ENCODE measurements at places on chromosomes 1 and 21.
A peak's percentile ranks its signal among the peaks of the same experiment; 100 is the strongest.

DNA sequence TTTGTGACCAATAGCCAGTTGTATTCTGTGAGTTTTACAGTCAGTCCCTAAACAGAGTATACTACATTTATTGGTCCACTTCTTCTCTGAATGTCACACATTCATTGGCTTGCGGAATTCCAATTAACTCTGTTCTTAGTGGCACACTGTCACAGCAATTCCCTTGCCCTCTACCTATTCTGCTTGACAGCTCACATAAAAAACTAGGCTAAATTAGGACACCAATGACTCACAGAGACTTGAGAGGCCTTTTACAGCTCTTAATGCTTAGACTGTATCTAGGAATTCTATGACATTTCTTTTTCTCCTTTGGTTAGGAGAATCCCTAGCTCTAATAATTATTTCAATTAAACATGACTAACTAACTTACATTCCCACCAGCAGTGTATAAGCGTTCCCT is 104.1 kb downstream of the NEGR1 start:
- no peak for DNase-seq

DNA sequence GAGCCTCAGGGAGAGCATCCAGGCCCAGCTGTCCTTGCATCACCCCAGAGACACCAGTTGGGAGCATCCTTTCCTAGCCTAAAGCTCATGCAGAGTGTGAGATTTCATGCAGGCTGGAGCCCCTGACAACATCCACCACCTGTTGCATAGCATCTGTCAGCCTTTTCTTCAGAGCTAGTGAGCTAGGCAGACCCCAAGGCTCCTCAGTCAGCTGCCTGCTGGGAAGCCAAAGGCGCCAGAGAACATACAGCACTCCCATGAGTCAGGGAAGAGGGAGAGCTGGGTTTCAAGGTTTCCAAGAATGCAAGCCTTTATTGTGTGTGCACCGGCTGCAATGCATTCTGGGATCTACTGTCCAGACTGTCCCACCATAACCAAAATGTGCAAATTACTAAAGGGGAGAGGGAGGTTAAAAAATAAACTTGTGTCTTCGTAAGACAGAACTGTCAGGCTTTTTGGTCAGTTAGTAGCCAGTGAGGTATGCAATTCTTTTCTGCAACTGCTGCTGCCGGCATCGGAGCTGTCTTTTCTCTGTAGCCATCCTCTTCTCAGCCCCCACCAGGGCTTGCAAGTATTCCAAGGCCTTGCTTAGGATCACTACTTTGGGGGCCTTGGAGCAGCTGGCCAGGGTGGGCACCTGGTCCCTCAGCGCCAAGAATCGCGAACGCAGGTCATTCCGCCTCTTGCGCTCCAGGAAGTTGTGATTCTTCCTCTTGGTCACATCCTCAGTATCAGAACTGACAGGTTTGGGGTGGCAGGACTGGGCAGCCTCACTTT is 4.6 kb downstream of the MYCL start:
- no peak for DNase-seq

DNA sequence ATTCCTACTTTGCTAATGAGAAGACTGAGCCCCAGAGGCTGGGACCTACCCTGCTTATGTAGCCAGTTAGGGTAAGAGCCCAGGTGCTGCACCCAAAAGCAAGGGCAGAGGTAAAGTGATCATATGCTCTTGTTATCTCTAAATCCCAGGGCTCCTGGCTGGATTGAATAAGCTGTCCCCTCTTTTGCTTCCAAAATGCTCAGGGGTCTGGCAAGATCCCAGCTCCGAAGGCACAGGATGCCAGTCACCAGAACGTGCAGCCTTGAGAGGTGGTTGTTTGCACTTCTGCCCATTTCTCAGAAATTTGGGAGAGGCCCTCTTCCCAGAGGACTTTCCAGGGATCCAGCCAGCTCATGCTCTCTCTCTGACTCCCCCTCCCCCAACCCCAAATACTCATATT is 142.4 kb upstream of the TMEM51 start:
- no peak for DNase-seq

GRCh38 chr1:206082831-206083695 is 30.1 kb downstream of the RHEX start:
- no peak for DNase-seq

DNA sequence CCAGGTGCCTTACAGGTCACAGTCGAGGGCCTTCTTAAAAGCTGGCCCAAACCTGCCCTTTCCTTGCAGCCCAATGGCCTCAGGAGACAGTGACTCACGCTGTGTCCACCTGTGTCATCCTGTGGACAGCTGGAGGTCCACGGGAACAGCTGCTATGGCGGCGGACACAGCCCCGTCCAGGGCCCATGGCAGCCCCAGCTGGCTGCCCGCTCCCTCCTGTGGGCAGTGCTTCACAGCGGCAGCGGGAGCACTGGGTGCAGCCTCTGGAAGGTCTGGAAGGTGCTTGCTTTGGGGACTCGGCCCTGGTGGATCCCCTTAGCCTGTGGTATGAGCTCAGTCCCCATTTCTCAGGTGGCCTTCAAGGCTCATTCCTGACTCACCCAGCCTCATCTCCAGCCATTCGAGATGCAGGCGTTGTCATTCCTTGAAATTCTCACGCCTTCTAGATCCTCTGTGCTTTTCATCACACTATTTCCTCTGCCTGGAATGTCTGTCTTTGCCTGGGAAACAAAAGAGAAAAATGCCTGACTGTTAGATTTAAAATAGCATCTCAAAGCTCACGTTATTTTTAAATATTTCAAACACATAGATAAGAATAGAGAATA is 86.8 kb downstream of the KIF26B start:
- no peak for DNase-seq

- DNase-seq = peak; percentile 19
These were observed 59.8 kb downstream of the CAPN2 start for GRCh38 chr1:223771814-223772770.

DNA sequence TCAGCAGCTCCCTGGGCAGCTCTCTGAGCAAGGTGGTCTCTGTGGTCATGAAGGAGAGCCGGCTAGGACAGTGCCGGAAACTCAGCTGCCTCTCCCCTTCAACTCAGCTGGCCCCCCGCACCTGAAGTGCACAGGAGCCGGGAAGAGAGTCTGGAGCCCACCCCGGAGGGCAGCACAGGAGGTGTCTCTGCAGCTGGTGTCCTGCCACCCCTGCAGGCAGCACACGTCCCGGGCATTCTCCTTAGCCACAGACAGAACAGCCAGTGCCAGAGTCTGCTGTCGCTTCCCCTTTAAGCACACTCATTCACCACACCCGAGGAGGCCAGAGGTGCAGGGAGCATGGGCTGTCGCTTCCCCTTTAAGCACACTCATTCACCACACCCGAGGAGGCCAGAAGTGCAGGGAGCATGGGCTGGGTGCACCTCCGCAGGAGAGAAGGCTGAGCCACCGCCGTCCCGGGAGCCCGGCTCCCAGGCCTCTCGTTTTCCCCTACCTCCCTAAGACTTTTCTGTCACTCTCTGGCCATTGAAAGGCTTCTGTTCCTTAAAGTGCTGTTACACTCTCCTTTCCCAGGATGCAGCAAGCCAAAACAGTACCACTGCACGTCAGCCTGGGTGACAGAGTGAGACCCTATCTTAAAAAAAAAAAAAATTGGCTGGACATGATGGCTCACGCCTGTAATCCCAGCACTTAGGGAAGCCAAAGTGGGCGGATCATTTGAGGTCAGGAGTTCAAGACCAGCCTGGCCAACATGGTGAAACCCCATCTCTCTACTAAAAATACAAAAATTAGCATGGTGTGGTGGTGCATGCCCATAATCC is 16.9 kb upstream of the SAMD11 start:
- DNase-seq = no peak

GRCh38 chr21:16620786-16621320 is 891.1 kb downstream of the USP25 start:
- DNase-seq = no peak

DNA sequence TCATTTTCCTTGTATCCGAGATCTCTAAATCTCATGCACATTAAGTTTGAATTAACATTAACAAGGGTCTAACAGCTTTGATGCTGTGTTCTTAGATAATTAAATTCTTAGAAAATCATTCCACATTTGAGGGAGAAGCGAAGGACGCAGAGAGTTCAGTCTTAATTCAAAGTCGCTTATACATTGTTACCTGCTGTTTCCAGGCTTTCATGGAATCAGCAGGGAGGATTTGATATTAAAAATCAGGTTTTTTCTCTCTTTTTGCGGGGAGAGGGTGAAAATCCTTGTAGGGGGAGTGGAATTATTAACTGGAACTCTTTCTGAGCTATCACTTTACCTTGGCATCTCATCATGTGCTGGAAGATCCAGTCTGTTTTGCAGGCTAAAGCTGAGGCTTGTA is 27.7 kb upstream of the DAB1 start:
- DNase-seq = no peak

DNA sequence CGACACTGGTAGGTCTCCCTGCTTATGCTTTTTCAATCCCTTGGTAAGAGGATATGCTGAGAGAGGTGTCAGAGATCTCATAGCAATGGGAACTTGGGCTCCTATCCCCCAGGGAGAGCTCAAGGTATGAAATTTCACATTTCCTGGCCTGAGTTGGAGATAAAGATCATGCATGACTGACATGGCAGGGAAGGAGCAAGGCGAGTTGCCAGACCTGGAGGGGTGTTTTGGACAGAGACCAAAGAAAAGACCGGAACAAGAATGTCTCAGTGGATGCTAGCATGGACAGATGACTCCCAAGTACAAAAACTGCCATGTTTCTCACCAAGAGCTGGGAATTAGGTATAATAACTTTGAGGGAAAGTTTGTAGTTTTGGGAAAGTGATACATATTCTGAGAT is 334.1 kb upstream of the B3GALT2 start:
- DNase-seq = no peak

DNA sequence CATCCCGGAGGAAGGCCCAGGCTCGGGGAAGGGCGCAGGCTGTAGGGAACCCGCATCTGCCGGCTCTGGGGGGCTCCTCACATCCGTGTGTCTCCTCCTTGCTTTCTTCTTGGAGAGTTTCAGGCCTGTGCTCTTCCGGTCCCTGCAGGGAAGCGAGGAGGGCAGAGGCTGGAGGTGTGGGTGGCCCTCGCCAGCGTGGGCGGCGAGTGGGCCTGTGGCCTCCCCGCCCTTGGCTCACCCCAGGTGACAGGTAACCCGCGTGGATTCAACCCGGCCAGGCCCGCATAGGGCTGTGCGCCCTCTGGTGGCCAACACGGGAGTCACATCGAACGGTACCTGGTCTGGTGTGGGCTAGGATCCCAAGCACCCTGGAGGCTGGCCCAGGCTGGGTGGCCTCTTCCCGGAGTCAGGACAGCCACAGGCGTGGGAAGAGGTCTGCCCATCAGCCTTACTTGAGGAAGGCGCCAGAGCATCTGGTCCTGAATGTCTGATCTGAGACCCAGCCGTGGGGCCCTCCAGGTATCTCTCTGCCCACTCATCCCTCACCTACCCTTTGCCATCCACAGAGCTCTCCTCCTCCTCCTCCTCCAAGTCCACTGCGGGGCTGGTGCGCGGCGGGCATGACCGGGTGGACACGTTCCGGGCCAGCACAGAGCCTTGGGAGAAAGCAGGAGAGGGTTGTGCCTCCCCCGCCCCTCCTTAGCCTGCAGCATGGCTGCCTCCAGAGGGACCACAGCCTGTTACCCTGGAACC is 9.6 kb upstream of the TNFRSF25 start:
- DNase-seq = peak; percentile 74

- peak; percentile 58 for DNase-seq
These were observed 9.0 kb downstream of the TMEM61 start for GRCh38 chr1:54989473-54989872.

DNA sequence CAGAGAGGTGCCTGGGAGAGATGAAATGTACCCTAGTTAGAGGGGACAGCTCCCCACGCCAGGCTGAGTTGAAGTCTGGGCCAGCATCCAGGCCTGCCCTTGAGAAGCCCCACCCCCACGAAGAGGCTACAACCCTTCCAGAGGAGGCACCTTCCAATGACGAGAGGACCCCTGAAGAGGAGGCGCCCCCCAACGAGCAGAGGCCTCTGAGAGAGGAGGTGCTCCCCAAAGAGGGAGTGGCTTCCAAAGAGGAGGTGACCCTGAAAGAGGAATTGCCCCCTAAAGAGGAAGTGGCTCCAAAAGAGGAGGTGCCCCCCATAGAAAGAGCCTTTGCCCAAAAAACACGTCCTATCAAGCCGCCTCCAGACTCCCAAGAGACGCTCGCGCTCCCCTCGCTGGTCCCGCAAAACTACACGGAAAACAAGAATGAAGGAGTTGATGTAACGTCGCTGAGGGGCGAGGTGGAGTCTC is 3.1 kb downstream of the EVA1B start:
- no peak for DNase-seq

DNA sequence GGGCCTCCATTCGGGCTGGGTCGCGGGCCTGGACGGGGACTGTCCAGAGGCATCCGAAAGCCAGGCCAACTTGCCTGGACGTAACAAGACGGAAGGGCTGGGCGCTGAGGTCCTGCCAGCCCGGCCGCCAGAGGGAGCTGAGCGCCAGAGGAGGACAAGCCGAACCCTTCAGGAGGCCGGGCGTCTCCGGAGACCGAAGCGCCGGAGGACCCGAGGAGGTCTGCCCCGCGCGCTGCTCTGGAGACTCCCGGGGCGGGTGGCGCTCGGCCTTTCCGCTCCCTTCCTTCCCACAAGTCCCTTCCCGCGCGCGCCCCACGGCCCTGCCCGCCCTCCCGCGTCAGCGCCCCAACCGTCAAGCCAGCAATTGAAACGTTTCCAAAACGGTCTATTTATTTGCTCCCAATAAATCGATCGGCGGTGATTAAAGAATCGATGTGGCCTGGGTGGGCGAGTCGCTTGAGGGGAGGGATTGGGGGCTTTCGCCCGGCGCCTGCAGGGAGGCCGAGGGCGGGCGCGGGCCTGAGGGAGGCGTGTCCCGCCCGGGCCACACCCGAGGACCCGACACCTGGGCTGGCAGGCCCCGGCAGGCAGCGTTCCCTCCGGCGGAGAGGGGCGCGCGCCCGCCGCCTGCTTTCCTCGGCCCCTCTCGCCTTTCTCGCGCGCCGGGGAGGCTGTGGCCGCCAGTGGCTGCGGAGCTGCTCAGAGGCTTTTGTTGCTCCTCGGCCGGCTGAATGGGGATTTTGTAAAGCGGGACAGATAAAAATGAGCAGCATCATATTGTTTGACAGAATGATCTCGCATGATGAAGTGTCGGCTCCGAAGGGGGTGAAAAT is 5.2 kb upstream of the FOXD3 start:
- peak; percentile 80 for DNase-seq

GRCh38 chr1:154583773-154584172 is 16.2 kb downstream of the CHRNB2 start:
- peak; percentile 31 for DNase-seq

- no peak for DNase-seq
These were observed 133.0 kb downstream of the ITSN1 start for GRCh38 chr21:33775100-33775828.

- no peak for DNase-seq
These were observed 109.2 kb downstream of the HMCN1 start for GRCh38 chr1:185843297-185843869.

All from NCI-H345 (cell line).